Smooth muscle cell of trachea (primary cell): ENCODE measurements at places on chromosomes 6 and 20. TPM values are rescaled to one million over a fixed set of nuclear protein-coding genes. Genes with fewer than 3 reads are reported as not detected.

ATP6V1G2 gene
- 5.5 and 5.7 TPM in 2 replicates for total RNA-seq

PGC gene
- total RNA-seq, result not detected in 2 replicates

TAP2 gene
- 24.3 and 29.1 TPM in 2 replicates for total RNA-seq

SIGLEC1 gene
- not detected in 2 replicates for total RNA-seq

C6orf47 gene
- 21.7 and 24.8 TPM in 2 replicates for total RNA-seq

IRF4 gene
- total RNA-seq, result under 0.01 and 0.99 TPM in 2 replicates
